Activated effector memory CD4-positive, alpha-beta T cell treated with anti-CD3 and anti-CD28 coated beads, Interleukin-2, amount 50 U/mL, for 16 hours (primary cell): ENCODE measurements at places on chromosomes 7 and 10.

DNA sequence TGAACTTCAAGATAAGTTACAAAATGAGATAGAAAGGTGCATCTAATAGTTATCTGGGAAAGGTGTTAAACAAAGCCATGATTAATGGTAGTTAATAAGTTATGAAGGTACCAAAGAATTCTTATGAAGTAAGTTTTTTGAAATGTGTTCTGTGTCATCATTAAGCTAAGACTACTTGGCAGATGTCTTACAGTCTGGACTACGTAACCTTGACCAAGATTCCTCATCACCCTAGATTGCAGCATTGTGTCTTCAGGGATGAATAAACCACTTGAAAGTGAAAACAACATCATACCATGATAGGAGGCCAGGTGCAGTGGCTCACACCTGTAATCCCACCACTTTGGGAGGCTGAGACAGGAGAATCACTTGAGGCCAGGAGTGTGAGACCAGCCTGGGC lies 48.2 kb downstream of the GOT1 start:
- DNase-seq = no peak

DNA sequence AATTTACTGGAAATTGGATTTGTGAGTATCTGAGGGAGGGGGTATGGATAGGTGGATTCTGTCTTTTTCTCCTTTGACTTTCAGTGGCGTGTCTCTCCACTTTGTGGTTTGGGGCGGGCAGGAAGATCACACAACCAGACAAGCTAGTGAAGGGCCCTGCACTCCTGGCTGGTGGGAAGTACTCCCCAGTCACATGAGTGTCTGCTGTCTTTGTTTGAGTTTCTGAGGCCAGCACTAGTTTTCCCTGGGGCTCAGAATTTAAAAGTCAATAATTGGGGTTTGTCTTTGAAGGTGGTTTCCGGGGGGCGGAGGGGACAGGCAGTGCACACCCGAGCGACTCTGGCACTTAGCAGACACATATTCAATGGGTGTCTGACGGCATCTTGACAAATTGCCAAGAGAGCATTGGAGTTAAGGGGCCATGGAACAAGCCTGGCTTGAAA lies 120.1 kb downstream of the WDFY4 start:
- DNase-seq = no peak

DNA sequence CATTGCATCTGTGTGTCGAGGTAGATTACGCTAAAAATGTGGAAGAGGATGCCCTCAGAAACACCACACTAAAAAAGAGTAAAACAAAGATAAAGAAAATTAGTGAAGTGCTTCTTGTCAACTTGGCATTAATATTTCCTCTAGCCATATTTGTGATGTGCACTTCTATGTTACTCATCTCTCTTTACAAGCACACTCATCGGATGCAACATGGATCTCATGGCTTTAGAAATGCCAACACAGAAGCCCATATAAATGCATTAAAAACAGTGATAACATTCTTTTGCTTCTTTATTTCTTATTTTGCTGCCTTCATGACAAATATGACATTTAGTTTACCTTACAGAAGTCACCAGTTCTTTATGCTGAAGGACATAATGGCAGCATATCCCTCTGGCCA lies 79.0 kb upstream of the SCIN start:
- DNase-seq = no peak

- DNase-seq = no peak
Measured at GRCh38 chr7:14179781-14180180, 190.3 kb upstream of the ETV1 start.

- no peak for DNase-seq
Measured at GRCh38 chr10:87550741-87551140, 46.0 kb downstream of the MINPP1 start.

DNA sequence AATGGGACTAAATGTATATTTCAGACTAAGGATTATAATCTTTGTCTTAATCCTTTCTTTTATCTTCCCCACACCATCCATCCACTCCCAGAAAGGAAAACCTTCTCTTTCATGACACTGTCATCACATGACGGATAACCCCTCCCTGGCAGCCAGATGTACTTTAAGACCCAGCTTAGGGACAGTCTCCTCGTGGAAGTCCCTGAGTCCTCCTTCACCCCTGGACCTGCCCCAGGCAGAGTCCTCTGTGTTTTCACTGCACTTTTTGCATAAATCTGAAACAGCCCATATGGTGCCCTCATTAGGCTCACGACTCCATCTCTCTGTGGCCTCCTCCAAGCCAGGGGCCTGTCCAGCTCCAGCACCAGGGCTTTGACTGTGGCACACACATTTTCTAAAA lies 16.0 kb downstream of the NRAP start:
- DNase-seq = no peak

DNA sequence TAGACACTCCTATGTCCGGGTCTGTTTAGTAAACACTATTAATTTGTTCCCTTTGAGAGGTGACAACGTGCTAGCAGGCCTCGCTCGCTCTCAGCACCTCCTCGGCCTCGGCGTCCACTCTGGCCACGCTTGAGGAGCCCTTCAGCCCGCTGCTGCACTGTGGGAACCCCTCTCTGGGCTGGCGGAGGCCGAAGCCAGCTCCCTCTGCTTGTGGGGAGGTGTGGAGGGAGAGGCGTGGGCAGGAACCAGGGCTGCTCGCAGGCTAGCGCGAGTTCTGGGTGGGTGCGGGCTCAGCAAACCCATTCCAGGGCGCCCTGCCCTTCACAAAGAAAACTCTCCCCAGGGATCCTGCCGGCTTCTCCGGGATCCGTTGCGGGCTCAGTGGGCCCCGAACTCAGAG lies 144.4 kb upstream of the CDCA7L start:
- DNase-seq = no peak

GRCh38 chr7:114217026-114217806 lies 197.4 kb upstream of the FOXP2 start:
- DNase-seq = no peak

- no peak for DNase-seq
Measured at GRCh38 chr7:151623766-151624165, 104.1 kb upstream of the RHEB start.

GRCh38 chr7:133052826-133053225 lies 29.1 kb downstream of the CHCHD3 start:
- DNase-seq = no peak

- no peak for DNase-seq
Measured at GRCh38 chr7:1925973-1926907, 256.2 kb downstream of the ELFN1 start.

GRCh38 chr10:33917069-33917780 lies 582.8 kb upstream of the NRP1 start:
- no peak for DNase-seq

- DNase-seq = no peak
Measured at GRCh38 chr7:44148166-44148565, 7.0 kb upstream of the MYL7 start.

DNA sequence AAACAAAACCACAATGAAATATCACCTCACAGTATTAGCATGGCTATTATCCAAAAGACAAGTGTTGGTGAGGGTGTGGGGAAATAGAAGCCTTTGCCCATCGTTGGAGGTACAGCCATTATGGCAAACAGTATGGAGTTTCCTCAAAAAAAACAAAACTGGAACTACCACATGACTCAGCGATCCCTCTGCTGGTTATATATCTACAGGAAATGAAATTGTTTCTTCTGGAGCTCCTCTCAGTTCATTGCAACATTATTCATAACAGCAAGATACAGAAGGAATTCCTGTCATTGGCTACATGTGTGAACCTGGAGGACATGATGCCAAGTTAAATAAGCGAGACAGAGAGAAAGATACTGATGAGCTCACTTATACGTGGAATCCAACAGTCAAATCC lies 2.4 kb upstream of the UBE3C start:
- no peak for DNase-seq

- no peak for DNase-seq
Measured at GRCh38 chr7:75938921-75939320, 24.0 kb downstream of the POR start.

- DNase-seq = no peak
Measured at GRCh38 chr10:21617267-21617666, 83.2 kb downstream of the MLLT10 start.

DNA sequence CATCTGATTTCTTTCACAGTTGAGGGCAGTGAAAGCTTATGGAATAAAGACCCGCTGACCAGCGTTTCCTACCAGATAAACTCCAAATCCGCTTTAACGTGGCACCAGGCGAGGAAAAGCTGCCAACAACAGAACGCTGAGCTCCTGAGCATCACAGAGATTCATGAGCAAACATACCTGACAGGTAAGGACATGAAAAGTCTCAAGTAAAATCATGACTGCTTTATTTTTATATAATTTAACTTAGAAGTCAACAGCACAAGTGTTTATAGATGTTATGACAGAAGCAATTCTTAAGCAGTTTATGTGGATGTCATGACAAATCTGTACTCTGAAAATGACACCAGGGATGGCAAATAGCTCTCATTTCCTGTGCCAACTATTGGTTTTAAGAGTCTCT lies 24.5 kb downstream of the MRC1 start:
- DNase-seq = no peak

- no peak for DNase-seq
Measured at GRCh38 chr7:133109816-133110215, 27.9 kb upstream of the CHCHD3 start.

DNA sequence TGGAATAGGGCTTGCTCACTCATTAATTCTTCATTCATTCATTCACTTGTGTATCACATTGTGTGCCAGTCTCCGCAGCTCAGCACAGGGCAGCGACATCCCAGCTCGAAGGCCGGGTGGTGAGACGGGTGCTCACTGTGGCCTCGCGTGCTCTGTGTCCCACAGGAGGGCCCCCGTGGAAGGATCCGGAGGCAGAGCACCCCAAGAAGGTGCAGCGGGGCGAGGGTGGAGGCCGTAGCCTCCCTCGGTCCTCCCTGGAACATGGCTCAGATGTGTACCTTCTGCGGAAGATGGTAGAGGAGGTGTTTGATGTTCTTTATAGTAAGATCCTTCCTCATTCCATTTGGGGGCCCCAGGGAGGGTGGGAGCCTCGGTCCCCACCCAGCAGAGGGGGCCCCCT lies 61.6 kb downstream of the GTF2IRD1 start:
- no peak for DNase-seq

GRCh38 chr10:10951675-10952074 lies 66.0 kb upstream of the CELF2 start:
- no peak for DNase-seq

- DNase-seq = no peak
Measured at GRCh38 chr10:64571056-64571455, 1049.9 kb downstream of the REEP3 start.

- DNase-seq = no peak
Measured at GRCh38 chr10:68576118-68576517, 16.0 kb downstream of the TET1 start.

DNA sequence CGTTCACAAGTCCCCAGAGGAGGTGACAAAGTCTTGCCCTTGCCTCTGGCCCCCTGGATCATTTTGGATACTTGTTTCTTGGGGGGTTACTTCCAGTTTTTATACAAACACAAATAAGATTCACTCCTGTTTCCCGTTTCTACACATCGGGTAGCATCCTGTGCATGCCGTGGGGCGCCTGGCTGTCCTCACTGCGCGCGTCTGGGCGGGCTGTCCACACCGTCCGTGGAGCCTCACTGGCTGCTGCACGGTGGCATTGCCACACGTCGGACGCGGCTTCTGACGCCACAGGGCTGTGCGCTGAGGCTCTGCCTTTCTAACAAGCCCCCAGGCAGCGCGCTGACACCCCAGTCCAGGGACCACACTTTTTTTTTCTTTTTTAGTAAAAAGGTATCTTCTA lies 18.4 kb downstream of the BNIP3 start:
- DNase-seq = peak; percentile 55

DNA sequence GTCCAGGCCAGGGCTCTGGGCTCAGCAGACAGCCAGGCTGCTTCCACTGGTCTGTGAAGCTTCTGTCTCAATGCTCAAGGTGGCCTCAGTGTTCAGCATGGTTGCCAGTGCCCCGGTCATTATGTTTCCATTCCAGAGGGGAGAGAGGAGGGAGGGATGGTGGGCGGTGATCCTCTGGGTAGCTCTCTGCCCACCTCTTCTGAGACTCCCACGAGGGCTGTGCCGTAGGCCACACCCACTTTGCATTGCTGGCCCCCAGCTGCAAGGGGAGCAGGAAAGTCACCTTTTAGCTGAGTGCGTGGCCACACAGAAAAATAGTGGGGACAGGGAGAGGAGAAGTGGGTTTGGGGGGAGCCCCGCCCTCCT lies 42.5 kb downstream of the FOXK1 start:
- DNase-seq = no peak

DNA sequence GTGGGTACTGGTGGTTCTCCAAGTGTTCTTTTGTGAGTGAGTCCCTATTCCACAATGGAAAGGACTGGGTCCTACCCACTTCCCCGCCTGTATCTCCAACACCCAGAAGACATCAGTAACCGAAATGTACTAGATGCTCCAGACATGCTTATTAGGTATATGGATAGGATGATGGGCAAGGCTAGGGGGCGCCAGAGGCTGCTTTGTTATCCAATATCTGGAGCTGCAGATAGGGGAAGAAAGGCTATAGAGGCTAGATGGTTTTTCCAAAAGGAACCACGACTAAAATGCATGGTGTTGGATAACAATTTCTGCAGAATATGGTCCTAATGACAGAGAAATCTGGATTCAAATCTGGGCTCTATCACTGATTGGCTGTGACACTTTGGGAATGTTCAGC lies 56.2 kb upstream of the TM9SF3 start:
- DNase-seq = peak; percentile 71

GRCh38 chr10:21173802-21174714 lies 276.9 kb upstream of the NEBL start:
- DNase-seq = peak; percentile 62

GRCh38 chr7:151279868-151280267 lies 31.4 kb upstream of the SMARCD3 start:
- DNase-seq = no peak

- DNase-seq = no peak
Measured at GRCh38 chr7:67549126-67549525, 552.5 kb downstream of the TYW1 start.

- DNase-seq = no peak
Measured at GRCh38 chr10:57776688-57777432, 490.8 kb downstream of the IPMK start.

DNA sequence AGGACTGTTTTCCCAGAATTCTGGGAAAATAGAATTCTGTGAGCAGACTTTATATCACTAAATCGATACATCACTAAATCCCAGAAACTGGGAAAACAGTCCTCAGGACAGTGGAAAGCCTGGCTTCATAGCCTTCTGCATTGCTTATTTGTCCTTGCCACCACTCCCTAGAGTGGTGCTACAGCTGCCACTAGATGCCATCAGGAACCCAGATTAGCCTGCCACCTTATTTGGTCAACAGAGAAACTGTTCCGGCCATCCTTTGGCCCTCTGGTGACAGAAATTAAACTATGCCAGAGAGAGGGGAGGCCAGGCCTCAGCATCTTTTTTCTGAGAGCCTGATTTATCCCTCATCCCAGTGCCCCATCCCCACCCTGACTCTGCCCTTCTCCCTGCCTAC lies 19.6 kb upstream of the NFKB2 start:
- DNase-seq = no peak

GRCh38 chr7:153422291-153423209 lies 629.6 kb upstream of the DPP6 start:
- no peak for DNase-seq

- no peak for DNase-seq
Measured at GRCh38 chr7:151456782-151457181, 16.8 kb upstream of the CRYGN start.
